Stimulated activated CD8-positive, alpha-beta memory T cell treated with anti-CD3 and anti-CD28 coated beads, Interleukin-7, amount 100 ng/mL, for 1 hour (primary cell): ENCODE measurements at places on chromosomes 12 and 14.

GRCh38 chr12:50672158-50672557, 91.7 kb upstream of the ATF1 start:
- DNase-seq: no peak

DNA sequence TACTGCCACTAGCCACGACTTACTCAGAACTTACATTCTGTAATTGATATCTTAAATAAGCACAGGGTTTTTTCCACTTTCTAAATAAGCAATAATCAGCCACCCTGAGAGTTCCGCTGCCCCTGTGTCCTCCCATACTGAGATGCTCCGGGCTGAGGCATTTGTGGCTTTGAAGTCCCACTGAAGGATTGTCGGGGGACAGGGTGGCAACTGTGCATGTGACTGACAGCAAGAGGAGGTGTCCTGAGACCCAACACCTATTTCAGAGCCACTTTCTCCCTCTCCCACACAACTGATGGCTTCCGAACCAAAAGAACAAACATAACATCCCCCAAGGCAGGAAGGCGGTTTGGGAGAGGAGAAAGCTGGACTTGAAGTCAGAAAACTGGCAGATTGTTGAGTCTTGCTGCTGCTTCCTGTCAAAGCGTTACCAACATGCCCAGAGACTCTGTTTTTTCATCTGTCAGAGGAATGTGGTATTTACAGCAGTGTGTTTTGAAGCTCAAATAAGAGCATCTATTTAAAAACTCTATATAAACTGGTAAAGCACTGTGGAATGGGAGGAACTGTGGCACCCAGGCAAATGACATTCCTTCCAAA, 157.9 kb upstream of the FKBP4 start:
- no peak for DNase-seq

GRCh38 chr14:65588426-65589140, 176.1 kb downstream of the FUT8 start:
- no peak for DNase-seq

DNA sequence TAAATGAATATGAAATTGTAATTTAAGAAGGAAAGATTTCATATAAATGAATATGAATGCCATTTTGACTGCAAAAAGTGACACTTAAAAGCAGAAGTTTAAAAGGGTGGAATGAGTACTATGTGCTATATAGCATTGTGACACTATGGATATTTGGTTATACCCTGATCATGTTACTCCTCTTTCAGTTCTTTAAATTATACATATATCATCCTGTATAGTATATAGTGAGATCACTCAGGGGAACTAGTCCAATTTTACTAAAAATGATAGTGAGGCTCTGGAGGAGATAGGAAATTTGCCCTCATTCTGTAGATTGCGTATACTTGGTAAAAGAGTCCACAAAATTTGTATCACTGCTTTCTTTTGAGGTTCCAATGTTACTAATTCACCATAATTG, 155.7 kb upstream of the BTG1 start:
- DNase-seq: no peak

DNA sequence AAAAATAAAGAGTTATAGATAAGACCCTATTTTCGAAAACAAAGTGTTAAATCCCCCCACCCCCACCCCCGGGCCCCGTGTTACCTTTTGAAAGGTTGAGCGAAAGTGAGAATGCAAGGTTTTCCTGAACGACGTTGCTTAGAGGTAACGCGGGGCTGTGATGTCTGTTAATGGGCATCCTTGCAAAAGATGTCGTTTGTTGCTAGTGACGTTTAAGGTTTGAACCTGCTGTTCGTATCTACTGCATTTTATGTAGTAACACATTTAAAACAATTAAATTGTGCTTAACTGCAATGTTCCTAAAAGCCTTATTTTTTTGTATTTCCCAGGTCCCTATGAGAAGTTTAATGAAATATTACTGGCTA, 1.2 kb downstream of the CPSF6 start:
- no peak for DNase-seq

GRCh38 chr14:51079489-51079888, 15.4 kb downstream of the TRIM9 start:
- no peak for DNase-seq

DNA sequence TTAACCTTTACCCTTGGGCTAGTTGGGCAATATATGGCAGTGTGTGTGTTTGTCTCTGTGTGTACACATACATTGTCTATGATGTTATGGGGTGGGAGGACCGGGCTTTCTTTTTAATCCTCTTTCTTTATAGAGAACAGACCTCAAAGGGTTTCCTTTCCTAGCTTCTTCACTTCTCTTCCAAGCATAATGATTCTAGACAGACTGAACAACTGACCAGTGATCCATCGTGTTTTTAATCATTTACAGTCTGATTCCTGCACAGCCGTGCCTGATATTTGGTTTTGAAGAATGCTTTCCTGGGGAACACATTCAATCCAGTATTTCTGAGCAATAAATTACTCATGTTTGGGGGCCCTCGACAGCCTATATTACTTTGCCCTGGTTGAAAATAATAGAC, 481.1 kb upstream of the DCN start:
- DNase-seq: no peak

DNA sequence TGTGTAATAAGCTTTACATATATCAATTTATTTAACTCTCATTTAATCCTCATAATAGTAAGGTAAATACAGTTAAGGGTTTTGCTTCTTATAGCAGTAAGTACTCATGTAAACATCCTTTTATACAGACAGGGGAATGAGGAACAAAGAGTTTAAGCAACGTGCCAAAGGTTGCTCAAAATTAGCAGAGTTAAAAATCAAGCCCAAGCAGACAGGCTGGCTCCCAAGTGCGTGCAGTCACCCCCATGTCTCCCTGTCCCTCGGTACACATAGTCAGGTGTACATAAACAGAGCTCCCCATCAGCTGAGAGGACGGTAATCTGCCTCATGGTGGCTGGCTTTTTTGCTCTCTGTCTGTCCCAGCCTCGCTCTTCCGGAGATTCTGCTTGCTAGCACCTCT, 126.4 kb downstream of the DERA start:
- no peak for DNase-seq

- DNase-seq: no peak
Measured at GRCh38 chr12:53935383-53936341, 3.0 kb upstream of the HOXC13 start.

- no peak for DNase-seq
Measured at GRCh38 chr12:41188841-41189394, 798 bp downstream of the PDZRN4 start.

- no peak for DNase-seq
Measured at GRCh38 chr14:89336338-89336737, 80.7 kb downstream of the FOXN3 start.

GRCh38 chr12:110373025-110373424, 30.5 kb downstream of the ANAPC7 start:
- DNase-seq: no peak

DNA sequence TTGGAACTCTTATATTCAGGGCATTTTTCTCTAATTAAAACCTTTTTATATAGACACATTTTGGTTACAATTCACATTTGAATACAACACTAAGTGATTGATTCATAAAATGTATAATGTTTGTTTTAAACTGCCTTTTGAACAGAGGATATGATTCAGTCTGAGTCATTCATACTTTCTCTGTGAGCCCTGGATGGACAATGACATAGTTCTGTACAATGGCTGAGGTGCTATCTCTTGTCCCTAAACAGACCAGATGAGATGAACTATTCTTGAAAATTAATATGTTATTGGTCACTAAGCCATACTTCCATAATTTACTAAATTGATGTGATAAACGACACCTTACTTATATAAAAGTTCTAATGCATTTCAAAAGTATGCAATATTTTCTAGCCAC, 199.7 kb upstream of the ATXN7L3B start:
- DNase-seq: no peak

GRCh38 chr14:103065861-103066260, 8.5 kb upstream of the CDC42BPB start:
- no peak for DNase-seq

DNA sequence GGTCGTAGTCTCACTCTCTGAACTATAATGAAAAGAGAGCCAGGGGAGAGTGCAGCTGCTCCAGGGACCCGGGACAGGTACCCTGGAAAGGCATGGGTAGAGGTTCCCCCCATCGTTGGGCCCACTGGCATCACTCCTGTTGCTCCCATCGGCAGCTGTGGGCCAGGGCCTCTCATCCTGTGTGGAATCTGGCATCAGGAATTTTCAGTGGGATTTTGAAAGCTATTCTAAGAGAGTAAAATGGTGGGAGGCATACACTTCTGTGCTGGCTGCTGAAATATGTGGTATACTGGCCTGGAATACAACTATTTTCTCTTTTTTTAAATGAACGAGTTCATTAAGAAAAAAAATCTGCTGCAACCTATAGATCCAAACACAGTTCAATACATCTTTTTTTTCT, 38.1 kb downstream of the EML1 start:
- no peak for DNase-seq

DNA sequence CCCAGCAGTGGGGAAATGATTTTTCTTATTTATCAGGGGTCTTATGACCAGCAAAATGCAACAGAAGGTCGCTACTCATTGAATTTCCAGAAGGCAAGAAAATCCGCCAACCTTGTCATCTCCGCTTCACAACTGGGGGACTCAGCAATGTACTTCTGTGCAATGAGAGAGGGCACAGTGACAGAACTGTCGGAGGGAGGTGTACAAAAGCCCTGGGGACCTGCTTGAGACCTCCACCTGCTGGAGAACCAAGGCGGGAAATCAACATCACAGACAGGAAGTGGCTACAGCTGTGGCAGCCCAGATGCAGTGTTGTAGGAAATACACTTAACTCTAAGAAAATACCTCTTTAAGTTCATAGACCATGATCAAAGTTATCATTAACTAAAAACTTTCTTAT, 250.9 kb upstream of the OR4E1 start:
- DNase-seq: peak; percentile 29

DNA sequence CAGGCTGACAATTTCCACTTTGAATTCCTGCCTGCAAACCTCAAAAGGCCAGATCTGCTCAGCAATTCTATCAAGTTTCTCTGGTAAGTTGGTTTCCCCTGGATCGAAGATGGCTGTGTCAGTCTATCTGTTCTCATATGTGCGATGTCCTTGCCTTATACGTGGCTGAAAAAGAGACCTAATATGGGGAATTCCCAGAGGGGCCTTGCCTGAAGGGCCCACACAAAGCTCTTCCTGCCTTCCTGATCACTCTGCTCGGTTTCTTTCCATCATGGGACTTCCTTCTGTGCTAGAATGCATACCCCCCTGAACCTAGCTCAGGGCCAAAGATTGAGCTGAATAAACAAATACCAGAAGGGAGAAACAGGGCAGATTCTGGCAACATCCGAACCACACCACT, 13.2 kb downstream of the TCL1B start:
- no peak for DNase-seq

DNA sequence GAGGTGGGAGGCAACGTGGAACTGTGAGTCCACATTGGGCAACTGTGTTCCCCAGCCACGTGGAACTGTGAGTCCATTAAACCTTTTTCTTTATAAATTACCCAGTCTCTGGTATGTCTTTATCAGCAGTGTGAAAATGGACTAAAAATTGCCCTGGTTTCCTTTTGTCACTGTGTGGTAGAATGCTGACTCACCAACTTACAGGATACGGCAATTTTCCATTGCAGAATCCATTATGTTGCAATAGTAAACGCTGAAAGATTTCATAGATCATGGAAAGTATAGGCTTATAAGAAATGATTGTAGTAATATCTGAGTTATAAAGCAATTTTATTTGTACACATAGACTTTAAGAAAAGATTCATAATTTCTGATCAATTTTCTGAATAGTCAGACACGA, 93.0 kb downstream of the GTF2A1 start:
- DNase-seq: no peak

DNA sequence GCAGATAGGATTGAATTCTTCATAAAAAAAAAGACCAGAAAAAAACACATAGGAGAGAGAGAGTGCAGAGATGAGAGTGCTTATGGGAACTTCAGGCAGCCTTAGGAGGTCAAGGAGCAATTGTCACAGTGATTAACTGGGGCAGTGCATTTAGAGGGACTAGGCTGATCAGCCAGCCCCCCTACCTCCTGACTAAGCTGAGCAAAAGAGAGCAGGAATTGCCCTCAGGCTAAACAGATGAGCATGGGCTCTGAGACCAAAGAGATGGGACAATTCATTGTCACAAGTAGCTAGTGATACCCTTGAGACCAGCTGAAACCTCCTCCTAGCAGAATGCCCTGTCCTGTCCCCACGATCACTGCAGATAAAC, 124.0 kb downstream of the BTG1 start:
- no peak for DNase-seq

DNA sequence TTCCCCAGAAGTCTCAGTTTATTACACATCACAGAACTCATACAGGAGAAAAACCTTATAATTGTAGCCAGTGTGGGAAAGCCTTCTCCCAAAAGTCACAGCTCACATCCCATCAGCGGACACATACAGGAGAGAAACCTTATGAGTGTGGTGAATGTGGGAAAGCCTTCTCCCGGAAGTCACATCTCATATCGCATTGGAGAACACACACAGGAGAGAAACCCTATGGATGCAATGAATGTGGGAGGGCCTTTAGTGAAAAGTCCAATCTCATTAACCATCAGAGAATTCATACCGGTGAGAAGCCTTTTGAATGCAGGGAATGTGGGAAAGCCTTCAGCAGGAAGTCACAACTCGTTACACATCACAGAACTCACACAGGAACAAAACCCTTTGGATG, 20.1 kb downstream of the ZNF84 start:
- DNase-seq: no peak

GRCh38 chr12:44021471-44021971, 185.6 kb downstream of the TMEM117 start:
- no peak for DNase-seq

GRCh38 chr12:92445253-92446082, 257.3 kb upstream of the PLEKHG7 start:
- DNase-seq: no peak

- DNase-seq: no peak
Measured at GRCh38 chr14:55688566-55688965, 108.6 kb downstream of the KTN1 start.

- no peak for DNase-seq
Measured at GRCh38 chr12:65609359-65609771, 214.9 kb upstream of the HMGA2 start.

DNA sequence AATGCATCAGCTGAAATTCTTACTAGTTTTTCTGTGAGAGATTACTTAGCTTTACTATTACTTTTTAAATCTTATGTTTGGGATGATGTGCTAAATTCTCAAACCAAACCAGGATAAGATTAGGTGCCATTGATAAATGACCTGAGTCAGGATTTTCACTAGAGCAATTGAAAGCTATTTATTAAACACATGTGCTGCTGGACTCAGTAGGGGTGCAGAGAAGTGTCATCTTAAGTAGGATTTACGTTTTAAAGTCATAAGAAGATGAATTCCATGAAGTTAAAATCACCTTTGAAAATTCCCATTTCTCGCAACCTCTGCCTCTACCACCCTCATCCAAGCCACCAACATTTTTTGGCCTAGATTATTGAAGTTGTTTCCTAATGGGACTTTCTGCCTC, 8.8 kb downstream of the TMEM263 start:
- no peak for DNase-seq

DNA sequence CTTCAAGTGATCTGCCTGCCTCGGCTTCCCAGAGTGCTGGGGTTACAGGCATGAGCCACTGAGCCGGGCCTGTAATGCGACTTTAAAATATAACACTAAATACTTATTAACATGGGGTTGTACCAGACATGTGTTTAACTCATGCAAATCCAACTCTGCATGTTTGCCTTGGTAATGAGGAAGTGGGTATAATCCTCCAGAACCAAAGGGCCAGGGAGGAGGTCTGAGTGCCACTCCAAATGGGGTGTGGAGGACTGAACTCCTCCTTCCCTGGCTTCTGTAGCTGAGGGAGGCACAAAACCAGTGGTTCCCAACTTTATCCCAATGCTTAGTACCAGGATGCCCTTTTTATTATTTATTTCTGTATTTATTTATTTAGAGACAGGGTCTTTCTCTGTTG, 61.6 kb upstream of the MED13L start:
- no peak for DNase-seq
